ENCODE measurements at places on chromosomes 2 and 18.

GRCh38 chr2:177074099-177074710 lies 138.4 kb upstream of the HNRNPA3 start:
- no peak for DNase-seq

- no peak for DNase-seq
Measured at GRCh38 chr2:129611471-129611870, 368.0 kb upstream of the RAB6C start.

DNA sequence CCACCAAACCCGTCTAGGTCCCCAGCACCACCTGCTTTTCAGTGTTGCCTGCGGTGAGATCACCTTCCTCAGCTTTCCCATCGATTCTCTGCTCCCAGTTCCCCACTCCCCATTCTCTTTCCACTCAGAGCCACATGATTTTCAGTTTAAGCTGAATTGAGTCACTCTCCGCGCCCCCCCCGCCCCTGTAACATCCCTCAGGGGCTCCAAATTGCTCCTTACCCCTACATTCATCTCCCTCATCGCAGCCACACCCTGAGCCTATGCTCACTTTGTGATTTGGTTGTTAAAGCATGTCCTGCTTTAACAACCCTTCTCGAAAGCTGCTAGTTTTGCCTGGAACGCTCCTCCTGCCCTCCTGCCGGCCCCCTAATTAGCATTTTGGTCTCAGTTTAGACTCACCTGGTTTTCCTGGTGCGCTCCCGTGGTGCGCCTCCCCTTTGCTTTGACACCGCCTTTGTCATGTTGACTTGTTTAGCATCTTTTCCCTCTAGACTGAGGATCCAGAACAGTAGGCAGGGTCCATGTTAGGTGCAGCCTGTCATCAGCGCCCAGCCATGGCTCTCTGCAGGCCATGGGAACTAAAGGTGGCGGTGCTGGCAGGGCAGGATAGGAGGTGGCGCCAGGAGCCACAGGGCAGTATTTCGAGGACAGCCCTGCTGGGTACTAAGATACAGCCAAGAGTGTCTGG lies 60.8 kb downstream of the ST3GAL5 start:
- DNase-seq, result no peak

GRCh38 chr2:8412586-8412985 lies 269.3 kb upstream of the ID2 start:
- DNase-seq, result no peak

GRCh38 chr18:11310476-11311086 lies 161.2 kb upstream of the PIEZO2 start:
- DNase-seq, result no peak

GRCh38 chr2:193461431-193461934 lies 1266.8 kb upstream of the TMEFF2 start:
- no peak for DNase-seq

DNA sequence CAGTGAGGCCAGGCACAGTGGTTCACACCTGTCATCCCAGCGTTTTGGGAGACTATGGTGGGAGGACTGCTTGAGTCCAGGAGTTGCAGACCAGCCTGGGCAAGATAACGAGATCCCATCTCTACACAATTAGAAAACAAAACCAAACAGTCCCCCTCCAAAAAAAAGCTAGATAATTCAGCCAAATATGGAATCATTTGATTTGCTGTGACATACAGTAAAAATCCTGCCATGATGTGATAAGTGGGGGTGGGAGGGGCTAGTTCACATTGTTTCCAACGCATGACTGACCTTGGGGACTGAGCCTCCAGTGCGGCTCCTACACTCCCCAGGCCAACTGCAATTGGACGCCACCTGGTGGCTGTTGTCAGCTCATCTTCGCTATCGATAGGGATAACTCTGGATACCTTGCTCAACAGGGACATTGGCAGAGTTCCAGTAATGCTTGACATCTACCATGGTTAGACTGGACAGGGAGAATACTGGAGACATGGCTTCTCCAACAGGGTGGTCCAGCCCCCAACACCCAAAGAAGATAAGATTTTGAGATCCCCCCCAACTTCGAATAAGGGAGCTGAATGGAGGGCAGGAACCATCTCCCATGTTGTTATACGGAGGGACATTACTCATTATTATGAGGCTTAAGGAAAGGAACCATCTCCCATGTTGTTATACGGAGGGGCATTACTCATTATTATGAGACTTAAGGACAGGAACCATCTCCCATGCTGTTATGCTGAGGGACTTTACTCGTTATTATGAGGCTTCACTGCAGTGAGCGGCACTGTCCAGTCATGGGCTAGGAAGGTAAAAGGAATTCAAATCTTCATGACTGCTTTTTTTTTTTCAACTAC lies 135.9 kb downstream of the TGIF1 start:
- peak; percentile 77 for DNase-seq

GRCh38 chr18:41842886-41843285 lies 112.1 kb upstream of the PIK3C3 start:
- DNase-seq, result no peak

DNA sequence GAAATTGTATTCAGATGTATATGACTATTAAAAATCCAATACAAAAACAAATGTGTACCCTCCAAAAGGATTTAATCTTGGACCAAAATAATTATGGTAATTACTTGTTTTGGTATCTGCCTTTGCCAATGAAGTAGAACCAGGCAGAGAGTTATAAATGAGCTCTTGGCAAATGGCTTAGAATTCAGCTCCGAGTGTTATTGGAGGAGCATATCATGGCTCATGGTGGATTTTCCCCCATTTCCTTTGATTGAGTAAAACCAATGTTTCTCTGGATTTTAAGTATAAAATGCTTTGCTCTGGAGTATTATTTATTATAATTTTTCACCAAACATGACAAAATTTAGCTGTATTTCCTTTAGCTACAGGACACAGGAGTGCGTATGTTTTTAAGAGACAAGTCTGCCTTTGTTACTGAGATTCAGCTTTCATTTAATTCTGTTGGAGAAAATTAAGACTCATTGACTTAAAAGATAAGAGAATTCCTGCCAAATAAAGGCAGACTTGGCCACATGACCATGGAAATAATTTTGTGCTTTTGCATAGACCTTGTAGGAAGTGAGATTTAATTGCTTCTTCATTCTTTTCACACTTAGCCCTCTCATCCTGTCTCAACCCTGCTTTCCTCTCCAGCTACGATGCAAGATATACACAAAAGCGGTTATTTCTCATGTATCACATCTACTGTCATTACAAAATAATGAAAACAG lies 281.0 kb upstream of the SOX11 start:
- no peak for DNase-seq

DNA sequence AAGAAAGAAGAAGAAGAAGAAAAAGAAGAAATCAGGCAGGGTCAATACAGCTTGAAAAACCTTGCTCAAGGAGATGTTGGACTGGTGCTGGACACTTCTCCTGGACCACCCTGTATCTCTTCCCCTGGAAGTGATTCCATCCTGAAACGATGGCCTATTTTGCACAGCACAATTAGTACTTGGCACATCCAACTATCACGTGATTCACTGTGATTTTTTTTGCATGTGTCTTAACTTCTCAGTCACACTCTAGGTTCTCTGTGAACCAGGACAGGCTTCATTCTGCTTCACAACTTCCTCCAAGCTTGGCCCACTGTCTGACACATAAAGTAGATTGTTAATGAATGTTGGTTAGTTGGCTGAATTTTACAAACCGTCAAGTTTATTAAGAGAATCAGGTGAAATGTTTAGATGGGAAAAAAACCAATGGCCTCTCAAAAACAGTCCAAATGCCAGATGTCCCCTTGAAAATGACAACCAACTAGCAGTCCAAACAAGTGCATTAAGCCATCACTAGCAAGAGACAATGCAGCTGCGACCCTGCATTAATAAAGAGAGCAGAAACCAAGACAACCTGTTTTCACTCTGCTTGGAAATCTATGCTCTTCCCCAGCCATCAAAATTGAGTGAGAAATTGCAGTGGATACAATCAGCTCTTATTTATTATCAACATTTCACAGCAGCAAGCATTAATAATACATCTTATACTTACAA lies 300.0 kb upstream of the CHAC2 start:
- no peak for DNase-seq

- DNase-seq, result no peak
Measured at GRCh38 chr2:48551548-48551947, 21.6 kb downstream of the STON1 start.

- DNase-seq, result no peak
Measured at GRCh38 chr2:237895544-237896506, 36.4 kb downstream of the RAMP1 start.

- DNase-seq, result no peak
Measured at GRCh38 chr2:181047829-181048228, 67.4 kb downstream of the UBE2E3 start.

DNA sequence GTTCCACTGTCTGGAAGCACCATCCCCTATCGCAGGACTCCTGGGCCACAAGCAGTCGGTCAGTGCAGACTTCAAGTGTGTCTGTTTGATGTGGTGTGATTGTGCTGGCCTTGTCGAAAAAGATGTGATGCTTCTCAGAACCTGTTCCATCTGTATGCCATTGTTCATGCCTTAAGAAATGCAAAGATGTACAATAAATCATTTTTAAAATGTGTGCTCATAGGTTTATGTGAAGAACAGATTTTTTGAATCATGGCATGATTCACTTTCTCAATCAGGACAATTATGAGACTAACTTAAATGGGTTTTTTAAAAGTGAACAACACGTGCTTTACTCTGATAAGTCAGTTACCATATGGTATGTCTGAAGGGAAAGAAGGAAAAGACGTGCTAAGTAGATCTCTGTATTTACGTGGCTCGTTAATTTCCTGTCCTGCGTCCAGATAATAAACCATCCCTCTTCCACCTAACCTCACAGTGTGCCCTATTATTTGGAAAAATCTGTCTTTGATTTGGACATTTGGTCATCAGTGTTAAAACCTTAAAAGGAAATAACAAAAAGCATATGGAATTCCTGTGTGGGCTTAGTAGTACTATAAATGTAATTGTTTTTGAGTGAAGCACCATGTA lies 54.9 kb downstream of the PRKRA start:
- no peak for DNase-seq

DNA sequence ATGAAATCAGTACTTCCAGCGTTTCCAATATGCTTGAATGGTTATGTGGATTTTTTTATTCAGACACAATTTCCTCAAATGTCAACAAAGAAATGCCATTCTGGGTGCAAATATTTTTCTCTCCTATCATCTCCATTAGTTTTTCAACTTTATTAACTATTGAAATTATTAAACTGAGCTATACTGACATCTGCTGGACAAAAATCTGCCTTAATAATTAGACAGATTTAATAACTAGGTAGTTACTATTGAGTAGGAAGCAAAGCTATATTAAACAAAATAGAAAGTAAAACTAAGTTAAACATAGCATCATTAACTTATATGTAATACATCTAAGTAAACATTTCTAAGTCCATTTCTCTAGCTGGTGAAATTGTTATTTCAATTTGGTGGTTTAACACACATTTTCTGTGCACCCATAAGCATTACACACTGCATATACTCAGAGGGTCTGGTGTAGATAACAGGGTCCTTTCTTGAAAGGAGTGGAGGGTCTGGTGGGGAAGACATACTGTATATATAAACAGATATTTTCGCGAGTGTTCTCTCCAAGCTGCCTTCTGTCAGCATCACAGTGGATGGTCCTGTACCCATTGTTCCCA lies 77.0 kb downstream of the LANCL1 start:
- no peak for DNase-seq

GRCh38 chr18:61371111-61371510 lies 37.9 kb downstream of the CDH20 start:
- DNase-seq, result no peak

GRCh38 chr2:197073701-197074433 lies 147.4 kb upstream of the PGAP1 start:
- DNase-seq, result peak; percentile 42

- DNase-seq, result no peak
Measured at GRCh38 chr2:211390536-211391188, 834.3 kb downstream of the CPS1 start.

DNA sequence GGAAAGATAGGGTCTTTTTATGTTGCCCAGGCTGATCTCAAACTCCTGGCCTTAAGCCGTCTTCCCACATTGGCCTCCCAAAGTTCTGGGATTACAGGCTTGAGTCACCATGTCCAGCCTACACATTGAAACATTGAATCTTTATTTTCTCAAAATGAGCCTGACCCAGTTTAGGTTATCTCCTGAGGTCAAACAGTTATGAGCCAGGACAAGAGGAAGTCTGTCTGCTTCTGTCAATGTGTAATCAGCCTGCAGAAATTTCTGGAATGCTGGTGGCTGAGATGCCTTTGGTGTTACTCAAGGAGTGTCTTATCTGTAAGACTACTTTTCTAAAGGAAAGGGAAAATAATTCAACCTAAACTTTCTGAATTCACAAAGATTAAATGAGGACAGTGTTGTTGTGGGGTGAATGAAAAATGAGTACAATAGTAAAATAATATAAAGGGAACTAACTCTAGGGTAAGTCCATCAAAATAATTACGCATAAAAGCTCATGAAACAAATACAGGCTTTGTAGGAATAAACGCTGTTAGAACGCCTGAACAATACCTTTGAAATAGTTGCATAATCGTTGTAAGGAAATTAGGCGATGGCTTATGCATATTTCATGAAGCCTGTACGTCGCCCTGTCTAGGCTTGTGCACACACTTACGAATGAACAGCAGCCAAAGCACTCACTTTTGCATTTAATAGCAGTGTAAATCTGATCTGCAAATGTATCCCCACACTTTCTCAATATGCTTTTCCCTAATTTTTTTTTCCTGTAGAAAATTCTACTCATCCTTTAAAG lies 260.8 kb downstream of the RDH14 start:
- DNase-seq, result peak; percentile 98

GRCh38 chr2:100645695-100646429 lies 83.1 kb downstream of the PDCL3 start:
- no peak for DNase-seq

GRCh38 chr2:235025800-235026536 lies 74.2 kb downstream of the SH3BP4 start:
- peak; percentile 75 for DNase-seq

GRCh38 chr18:76385681-76385975 lies 109.4 kb downstream of the ZNF516 start:
- no peak for DNase-seq

- DNase-seq, result no peak
Measured at GRCh38 chr2:190407246-190407661, 901 bp upstream of the MFSD6 start.

DNA sequence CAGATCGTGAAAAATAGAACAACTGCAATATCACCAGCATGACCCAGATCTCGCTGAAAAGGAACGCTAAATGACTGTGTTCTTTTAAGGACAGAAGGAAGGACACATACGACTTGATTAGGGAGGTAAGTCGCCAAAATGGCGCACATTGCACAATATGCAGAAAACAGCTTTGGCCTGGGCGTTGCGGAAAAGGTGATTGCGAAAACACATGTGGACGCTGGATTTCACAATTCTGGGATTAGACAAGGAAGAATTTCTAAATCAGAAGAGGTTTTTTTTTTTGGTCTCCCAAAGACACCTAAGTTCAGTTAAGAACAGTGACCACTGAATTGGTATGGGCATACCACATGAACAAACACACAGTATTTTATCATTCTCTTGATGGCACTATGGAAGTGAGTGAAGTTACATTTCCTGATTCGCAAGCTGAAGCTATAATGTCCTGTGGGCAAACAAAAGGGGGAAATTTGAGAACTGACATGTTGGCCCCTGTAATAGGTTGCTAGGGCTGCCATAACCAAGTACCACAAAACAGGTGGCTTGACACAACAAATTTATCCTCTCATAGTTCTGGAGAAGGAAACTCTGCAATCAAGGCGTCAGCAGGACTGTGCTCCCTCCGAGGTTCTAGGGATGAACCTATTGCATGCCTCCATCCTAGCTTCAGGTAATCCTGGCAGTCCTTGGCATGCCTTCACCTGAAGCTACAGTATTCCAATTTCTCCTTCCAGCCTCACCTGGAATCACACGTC lies 25.8 kb upstream of the ERICH2 start:
- no peak for DNase-seq

Data from brain microvascular endothelial cell (primary cell).